ENCODE measurements at places on chromosomes 11 and 22.

GRCh38 chr11:59012398-59013265 lies 73.3 kb downstream of the GLYATL1 start:
- no peak for DNase-seq

DNA sequence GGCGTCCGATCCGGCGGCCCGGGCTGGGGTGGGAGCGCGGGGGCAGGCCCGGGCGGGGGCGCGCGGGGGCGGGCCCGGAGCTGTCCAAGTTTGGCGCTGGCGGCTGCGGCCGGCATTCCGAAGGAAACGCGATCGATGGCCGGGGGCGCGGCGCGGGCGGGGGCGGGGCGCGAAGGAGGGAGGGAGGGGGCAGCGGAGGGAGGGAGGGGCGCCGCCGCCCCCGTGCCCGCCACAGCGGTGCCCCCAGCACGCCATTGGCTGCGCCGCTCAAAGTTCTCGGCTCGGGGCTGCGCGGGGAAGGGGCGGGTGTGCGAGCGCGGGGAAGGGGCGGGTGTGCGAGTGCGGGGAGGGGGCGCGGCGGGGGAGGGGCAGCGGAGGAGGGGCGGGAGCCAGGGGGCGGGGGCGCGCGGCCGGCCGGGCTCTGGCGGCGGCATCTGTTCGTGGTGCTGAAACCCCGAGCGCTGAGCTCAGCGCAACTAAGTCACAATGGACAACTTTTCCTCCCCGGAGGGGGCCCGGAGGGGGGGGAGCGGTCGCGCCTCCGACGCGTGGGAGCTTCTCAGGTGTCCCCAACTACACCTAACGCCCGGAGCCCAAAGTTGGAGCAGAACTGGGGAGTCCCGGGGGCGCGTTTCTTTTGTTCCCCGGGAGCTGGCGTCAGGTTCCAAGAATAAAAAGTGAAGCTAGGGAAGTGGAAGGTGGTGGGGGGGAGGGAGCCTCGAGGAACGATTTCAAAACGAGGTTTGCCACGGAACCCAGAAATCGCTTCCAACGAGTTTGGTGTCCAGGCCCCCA lies 2.2 kb downstream of the PHF21B start:
- DNase-seq, result no peak

GRCh38 chr11:43830928-43831440 lies 49.6 kb upstream of the ALKBH3 start:
- DNase-seq, result no peak

DNA sequence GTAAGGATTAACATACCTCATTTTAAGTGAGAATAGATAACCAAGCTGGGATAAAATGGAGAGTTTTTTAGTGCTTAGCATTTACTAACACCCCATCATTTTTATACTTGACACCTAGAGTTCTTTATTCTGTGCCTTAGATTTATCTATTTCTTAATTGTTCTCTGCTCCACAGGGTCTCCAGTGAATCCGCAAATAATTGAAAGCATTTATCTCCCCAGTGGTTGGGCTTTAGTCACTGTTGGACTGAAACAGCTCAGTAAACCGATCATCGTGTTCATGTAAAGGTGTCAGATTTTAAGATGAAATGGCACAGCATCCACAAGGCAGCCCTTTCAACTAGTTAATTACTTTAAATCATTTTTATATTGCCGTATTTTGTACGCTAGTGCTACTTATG lies 17.8 kb upstream of the GRIA4 start:
- DNase-seq, result no peak
